Panc1 (cell line): ENCODE measurements at places on chromosomes 13 and 19. TPM values are rescaled to one million over a fixed set of nuclear protein-coding genes. Genes with fewer than 3 reads are reported as not detected.

GRCh38 chr13:92768602-92769001 lies 458.0 kb upstream of the GPC6 start:
- H3K36me3 ChIP-seq: no peaks in the 10 kb centered on the region
- no peak for DNase-seq
- no peaks in the 10 kb centered on the region for H3K4me1 ChIP-seq
- no peak overlapping the region for H3K27ac ChIP-seq

FXYD1 gene
- not detected for total RNA-seq

DNA sequence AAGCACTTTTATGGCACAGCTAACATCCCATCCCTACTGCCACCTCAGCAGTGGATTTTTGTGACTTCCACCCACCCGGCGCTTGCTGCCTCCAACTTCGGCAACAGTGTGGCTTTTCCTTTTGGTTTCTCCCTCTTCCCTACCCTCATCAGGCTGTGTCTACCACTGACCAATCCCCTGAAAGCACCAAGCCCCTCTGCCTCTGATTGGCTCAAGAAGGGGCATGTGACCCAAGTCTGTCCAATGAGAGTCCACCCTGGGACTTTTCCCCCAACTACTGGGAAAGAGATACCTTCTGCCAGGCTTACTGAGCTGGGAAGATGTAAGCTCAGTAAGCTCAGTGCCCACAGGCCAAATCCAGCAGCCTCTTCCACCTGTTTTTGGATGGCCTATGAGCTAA lies 5.8 kb downstream of the SMIM7 start:
- H3K36me3 ChIP-seq: peaks cover 6% of the 10 kb centered on the region
- H3K4me1 ChIP-seq: no peaks in the 10 kb centered on the region
- H3K27me3 ChIP-seq: no peaks in the 10 kb centered on the region
- no peak for DNase-seq

- no peaks in the 10 kb centered on the region for H3K36me3 ChIP-seq
- no peak for DNase-seq
- H3K4me3 ChIP-seq: no peak overlapping the region
- no peak overlapping the region for H3K27ac ChIP-seq
- H3K4me1 ChIP-seq: no peaks in the 10 kb centered on the region
These were observed 22.8 kb downstream of the DCLK1 start for GRCh38 chr13:36108342-36108741.

- no peak overlapping the region for H3K27ac ChIP-seq
- no peaks in the 10 kb centered on the region for H3K36me3 ChIP-seq
- H3K27me3 ChIP-seq: no peaks in the 10 kb centered on the region
- DNase-seq: no peak
- no peaks in the 10 kb centered on the region for H3K4me1 ChIP-seq
- no peak overlapping the region for H3K4me3 ChIP-seq
These were observed 21.5 kb downstream of the CYP4F22 start for GRCh38 chr19:15529774-15530372.

IZUMO2 gene
- not detected for total RNA-seq

CDK8 gene
- 14.9 TPM for total RNA-seq

UFM1 gene
- total RNA-seq: 34.6 TPM

- H3K4me1 ChIP-seq: no peaks in the 10 kb centered on the region
- H3K36me3 ChIP-seq: no peaks in the 10 kb centered on the region
- H3K4me3 ChIP-seq: no peak overlapping the region
- DNase-seq: no peak
These were observed 72.5 kb upstream of the MTIF3 start for GRCh38 chr13:27522847-27523246.

- H3K36me3 ChIP-seq: no peaks in the 10 kb centered on the region
- no peaks in the 10 kb centered on the region for H3K27me3 ChIP-seq
- no peak overlapping the region for H3K27ac ChIP-seq
- no peak overlapping the region for H3K4me3 ChIP-seq
- no peaks in the 10 kb centered on the region for H3K4me1 ChIP-seq
These were observed 153.9 kb downstream of the TEX29 start for GRCh38 chr13:111474136-111475002.

- DNase-seq: no peak
- H3K27me3 ChIP-seq: no peaks in the 10 kb centered on the region
- H3K4me1 ChIP-seq: no peaks in the 10 kb centered on the region
- no peak overlapping the region for H3K27ac ChIP-seq
These were observed 62.0 kb upstream of the C1QTNF9B start for GRCh38 chr13:23959231-23959862.

DNA sequence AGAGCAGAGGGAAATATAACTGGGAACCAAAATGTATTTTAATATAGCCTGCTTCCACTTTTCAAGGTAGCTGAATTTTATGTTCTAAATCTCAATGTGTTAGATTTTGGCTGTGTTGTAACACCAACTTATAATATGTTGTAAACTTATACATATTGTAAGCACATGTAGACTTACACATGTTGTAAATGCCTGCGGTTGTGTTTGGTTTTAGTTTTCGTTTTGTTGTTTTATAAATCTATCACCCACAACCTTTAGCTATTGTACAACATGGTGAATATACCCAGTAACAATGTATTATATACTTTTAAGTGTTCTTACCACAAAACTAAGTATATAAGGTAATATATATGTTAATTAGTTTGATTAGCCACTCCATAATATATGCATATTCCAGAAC lies 15.6 kb downstream of the KCTD4 start:
- H3K27ac ChIP-seq: no peak overlapping the region
- H3K4me3 ChIP-seq: no peak overlapping the region
- DNase-seq: no peak
- no peaks in the 10 kb centered on the region; the same call in 1 of the 2 replicates for H3K4me1 ChIP-seq
- no peaks in the 10 kb centered on the region for H3K36me3 ChIP-seq

OR10H1 gene
- not detected for total RNA-seq

- no peak overlapping the region for H3K27ac ChIP-seq
- no peaks in the 10 kb centered on the region; the same call in 1 of the 2 replicates for H3K27me3 ChIP-seq
- no peaks in the 10 kb centered on the region for H3K36me3 ChIP-seq
- DNase-seq: no peak
- H3K4me3 ChIP-seq: no peak overlapping the region
These were observed 16.0 kb downstream of the MAG start for GRCh38 chr19:35307931-35308330.

GRCh38 chr13:21039097-21039800 lies 22.1 kb downstream of the LATS2 start:
- H3K4me3 ChIP-seq: no peak overlapping the region
- H3K27ac ChIP-seq: no peak overlapping the region
- no peaks in the 10 kb centered on the region for H3K27me3 ChIP-seq
- no peak for DNase-seq
- H3K4me1 ChIP-seq: peaks cover 16% of the 10 kb centered on the region
- H3K36me3 ChIP-seq: no peaks in the 10 kb centered on the region; the same call in 1 of the 2 replicates

ZNF610 gene
- total RNA-seq: not detected

ZNF878 gene
- total RNA-seq: 2.1 TPM

CD22 gene
- 0.74 TPM for total RNA-seq

- H3K27me3 ChIP-seq: no peaks in the 10 kb centered on the region
- no peak overlapping the region for H3K27ac ChIP-seq
- DNase-seq: no peak
- H3K4me3 ChIP-seq: no peak overlapping the region
These were observed 81.5 kb upstream of the SLC7A1 start for GRCh38 chr13:29676941-29677452.

GPR183 gene
- 0.15 TPM for total RNA-seq

- peak; percentile 41 for DNase-seq
- no peaks in the 10 kb centered on the region for H3K27me3 ChIP-seq
- peak within 1 kb of the TSS; percentile 87 for H3K27ac ChIP-seq
- H3K36me3 ChIP-seq: peaks cover 14% of the 10 kb centered on the region
- peaks cover 8% of the 10 kb centered on the region for H3K4me1 ChIP-seq
These were observed at the start of gene ALG5 for GRCh38 chr13:36999054-36999714. ALG5 (minus strand) TSS chr13:36999340; CDS start chr13:36999300, 40 bp downstream.
